ENCODE measurements at places on chromosomes 2 and 18.
A peak's percentile ranks its signal among the peaks of the same experiment; 100 is the strongest.

DNA sequence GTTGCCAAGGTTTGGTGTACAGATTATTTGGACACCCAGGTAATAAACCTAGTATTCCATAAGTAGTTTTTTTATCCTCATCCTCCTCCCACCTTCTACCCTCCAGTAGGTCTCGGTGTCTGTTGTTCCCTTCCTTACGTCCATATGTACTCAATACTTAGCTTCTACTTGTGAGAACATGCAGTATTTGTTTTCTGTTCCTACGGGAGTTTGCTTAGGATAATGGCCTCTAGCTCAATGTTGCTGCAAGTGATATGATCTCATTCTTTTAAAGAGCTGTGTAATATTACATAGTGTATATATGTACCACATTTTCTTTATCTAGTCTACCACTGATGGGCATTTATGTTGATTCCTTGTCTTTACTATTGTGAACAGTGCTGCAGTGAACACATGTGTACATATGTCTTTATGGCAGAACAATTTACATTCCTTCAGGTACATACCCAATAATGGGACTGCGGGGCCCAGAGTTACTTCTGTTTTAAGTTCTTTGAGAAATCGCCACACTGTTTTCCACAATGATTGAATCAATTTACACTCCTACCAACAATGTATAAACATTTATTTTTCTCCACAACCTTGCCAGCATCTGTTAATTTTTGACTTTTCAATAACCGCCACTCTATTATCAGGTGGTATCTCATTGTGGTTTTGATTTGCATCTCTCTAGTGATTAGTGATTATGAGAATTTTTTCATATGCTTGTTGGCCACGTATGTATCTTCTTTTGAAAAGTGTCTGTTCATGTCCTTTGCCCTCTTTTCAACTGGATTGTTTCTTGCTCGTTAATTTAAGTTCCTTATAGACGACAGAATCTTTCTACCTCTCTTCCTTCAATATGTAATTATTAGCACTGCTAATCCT, 88.0 kb downstream of the MEMO1 start:
- no peak for DNase-seq

GRCh38 chr2:43273529-43273928, 47.1 kb upstream of the ZFP36L2 start:
- DNase-seq: no peak

DNA sequence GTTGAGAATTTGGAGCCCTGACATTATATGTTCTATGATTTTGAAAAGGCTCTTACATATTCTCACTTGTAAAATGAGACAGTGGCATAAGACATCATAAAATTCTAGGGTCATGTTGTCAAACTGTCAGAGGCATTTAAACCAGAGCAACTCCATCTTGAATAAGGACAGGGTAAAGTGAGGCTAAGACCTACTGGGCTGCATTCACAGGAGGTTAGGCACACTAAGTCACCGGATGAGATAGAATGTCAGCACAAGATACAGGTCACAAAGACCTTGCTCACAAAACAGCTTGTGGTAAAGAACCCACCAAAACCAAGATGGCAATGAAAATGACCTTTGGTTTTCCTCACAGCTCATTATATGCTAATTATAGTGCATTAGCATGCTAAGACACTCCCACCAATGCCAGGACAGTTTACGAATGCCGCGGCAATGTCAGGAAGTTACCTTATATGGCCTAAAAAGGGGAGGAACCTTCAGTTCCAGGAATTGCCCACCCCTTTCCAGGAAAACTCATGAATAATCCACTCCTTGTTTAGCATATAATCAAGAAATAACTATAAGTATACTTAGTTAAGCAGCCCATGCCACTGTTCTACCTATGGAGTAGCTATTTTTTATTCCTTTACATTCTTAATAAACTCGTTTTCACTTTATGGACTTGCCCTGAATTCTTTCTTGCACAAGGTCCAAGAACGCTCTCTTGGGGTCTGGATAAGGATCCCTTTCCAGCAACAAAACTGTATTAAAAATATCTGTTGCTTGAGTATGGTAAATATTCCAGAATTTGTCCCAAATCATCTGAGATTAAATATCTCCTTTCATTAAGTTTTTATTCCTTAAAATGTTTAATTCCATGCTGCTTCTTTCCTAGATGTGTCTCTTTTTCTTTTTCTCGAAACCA, 406.4 kb downstream of the METTL4 start:
- DNase-seq: no peak

- no peak for DNase-seq
Observed at GRCh38 chr2:10162586-10163497, 40.3 kb downstream of the RRM2 start.

DNA sequence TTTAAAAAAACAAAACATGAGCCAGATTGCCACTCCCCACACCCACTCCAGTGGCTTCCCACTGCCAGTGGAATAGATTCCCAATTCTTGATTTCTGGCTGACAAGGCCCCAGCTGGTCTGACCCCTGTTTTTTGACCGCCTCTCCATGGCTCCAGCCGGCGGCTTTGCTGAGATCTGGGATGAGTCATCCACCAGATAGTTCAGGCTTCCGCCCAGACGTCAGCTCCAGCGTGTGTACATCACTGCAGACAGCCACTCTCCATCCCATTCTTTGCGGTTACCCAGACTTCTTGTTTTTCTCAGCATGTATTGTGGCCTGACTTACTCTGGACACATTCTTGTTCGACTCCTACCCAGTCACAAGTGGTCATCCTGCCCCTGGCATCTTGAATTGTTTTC, 227.9 kb downstream of the GBX2 start:
- DNase-seq: no peak

DNA sequence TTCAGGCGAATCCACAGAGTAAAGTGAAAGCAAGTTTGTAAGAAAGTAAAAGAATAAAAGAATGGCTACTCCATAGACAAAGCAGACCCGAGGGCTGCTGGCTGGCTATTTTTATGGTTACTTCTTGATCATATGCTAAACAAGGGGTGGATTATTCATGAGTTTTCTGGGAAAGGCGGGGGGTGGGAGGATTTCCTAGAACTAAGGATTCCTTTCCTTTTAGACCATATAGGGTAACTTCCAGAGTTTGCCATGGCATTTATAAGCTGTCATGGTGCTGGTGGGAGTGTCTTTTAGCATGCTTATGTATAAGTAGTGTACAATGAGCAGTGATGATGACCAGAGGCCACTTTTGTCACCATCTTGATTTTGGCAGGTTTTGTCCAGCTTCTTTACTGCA, 59.8 kb downstream of the SLC4A3 start:
- DNase-seq: no peak

DNA sequence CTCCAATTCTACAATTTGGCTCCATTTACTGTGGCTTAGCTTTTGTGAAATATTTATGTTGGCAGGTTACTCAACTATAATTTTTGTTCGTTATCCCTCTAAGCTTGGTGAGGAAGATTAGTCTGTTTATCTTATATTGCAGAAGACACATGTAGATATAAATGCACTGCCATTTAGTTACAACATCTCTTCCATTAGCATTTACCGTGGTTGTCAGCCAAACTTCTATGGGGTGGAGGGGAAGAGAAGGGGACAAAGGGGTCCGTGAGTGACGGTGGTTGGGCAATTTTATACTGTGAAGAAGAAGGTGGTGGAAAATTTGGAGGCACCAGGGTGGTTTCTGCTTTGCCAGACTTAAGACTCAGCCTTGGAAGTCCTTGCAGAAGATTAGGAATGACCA, 117.6 kb upstream of the CXCR4 start:
- DNase-seq: no peak

DNA sequence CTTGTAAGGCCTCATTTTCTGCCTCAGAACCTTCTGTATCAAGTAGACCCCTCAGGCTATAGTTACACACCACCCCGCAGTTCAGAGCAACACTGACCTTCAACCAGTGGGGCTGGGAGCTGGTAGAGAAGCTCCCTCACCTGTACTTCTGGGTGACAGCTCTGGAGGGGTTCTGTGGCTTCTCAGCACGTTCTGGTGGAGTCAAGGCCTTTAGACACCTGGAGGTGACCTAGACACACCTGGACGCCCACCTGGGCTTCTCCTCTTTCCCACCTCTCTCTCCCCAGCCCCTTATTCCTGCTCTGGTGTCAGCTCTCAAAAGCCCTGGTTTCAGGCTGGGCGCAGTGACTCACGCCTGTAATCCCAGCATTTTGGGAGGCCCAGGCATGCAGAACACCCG, 7.3 kb upstream of the CIB4 start:
- DNase-seq: no peak

DNA sequence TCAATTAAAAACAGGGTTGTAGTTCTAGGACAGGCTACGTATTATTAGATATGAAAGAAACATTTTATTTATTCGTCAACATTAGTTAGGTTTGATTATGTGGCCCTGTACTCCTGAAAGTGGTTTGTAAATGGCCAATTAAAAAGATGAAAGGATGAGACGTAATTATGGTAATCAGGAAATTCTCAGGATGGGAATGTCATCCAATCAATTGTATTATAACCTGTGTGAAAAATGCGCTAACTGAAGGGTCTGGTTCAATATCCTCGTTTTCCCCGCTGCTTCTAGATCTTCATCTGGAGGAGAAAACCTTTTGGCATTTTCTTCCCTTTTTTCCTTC, 5.6 kb upstream of the C18orf32 start:
- DNase-seq: no peak

DNA sequence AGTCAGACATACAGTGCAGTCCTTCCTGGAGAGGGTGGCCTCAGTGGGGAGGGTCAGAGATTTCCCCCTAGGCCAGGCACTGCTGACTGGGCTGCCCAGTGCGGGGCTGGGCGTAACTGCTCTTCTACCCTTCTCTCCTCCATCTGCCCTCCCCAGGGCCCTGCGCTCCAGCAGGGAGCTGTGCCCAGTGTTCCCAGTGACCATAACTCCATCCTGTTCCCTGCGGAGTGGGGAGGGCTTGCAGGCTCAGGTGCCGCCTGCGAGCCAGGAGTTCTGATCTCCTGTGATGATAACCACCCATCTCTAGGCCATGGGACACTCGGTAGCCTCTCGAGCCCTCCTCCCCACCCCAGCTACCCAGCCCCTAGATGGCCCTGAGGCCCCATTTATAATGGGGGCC, 107.6 kb downstream of the SMAD7 start:
- DNase-seq: no peak

DNA sequence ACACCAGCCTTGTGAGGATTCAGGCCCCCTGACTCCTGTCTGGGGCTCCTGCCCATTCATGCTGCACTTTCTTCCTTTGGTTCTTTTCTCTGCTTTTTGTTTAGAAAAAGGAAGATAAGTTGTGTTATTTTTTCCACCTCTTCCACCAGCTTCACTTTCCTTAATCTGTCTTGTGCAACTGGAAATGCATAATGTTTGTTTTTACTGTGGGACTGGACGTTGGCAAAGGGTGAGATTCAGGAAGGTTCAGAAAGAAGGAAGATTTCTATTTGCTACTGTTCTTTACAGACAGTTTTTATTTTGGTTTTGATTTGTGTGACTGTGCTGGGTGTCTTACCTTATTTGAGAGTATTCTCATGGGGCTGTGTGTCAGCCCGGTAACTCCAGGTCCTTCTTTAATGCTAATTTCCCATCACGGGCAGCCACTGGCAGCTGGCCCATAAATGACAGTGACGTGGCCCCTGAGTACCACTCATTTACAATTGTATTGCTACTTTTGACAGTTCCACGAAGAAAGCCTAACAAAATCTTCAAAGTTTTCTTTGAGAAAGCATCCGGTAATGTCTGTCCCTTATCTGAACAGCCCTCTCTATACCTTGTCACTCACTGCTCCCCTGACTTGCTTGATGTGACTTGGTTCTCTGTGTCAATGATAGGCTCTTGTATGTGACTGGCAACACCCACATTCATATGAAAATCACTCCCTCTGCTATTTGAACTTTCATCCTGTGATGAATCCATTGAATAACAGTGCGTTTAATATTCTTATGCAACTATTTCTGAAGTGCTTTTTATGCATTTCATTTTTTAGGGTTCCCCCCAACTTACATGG, 32.7 kb downstream of the RHBDD1 start:
- no peak for DNase-seq

GRCh38 chr2:168587307-168587706, 131.2 kb downstream of the CERS6 start:
- DNase-seq: no peak

DNA sequence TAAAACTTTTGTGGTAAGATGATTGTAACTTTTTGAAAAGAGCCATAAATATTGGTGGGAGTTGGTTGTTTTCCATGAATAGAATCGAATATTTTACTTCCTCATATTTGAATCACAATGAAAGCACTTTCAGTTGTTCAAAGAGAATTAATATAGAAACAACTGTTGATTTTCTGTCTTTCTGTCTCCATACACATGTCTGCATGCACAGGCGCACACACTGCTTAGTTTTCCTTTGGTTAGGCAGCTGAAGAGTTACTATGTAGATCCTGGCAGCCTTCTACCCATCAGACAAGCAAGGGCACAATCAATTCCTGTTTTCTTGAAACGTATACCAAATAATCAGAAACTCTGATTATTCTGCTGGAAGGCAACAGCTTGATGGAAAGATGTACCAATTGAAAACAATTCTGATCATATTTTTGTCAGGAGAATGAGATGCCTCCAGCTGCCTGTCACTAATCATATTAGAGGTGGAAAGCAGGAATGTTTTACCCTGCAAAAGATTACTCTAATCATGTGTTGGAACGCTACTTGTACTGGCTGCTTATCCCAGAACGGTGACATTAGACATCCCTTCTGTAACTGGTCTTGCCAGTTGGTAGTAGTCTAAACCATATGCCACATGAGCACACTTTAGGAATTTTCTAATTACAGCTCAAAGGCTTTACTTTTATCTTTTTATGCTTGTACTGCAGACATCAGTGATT, 24.0 kb downstream of the SPATS2L start:
- no peak for DNase-seq

GRCh38 chr18:50879302-50880118, 592 bp downstream of the ME2 start:
- peak; percentile 23 for DNase-seq

GRCh38 chr2:28155627-28156026, 237.0 kb upstream of the FOSL2 start:
- DNase-seq: no peak

GRCh38 chr2:36582538-36582937, 15.4 kb downstream of the FEZ2 start:
- DNase-seq: no peak

DNA sequence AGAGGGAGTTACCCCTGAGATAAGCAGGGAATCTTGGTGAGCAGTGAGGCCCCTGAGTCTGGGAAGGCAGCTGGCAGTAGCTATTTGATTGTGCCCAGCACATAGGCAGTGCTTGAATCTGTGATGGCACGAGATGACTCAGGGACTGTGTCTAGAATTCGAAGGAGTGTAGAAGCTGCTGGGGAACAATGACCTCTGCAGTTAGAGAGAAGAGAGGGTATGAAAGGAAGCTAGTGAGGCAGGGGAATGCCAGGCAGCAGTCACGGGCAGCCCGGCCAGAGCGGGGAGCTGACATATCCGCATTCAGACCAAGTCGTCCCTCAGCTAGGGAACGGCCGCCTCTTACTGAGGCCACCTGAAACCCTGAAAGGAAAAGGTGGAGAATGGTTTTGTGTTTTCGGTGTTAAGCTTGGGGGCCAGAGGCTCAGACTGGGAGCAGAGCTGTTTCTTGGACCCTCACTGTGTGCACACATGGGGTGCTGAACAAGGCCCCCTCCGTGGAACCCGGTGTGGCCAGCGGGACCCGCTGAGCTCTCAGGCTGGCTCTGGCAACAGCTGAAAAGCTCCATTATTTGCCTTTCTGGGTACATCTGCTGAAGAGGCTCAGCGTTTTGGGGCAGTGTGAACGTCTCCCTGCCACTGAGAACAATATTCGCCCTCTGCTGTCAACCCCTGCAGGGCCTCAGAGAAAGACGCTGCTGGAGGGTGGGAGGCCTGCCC, 32.9 kb downstream of the ARHGEF4 start:
- no peak for DNase-seq

GRCh38 chr2:127407661-127408003, 10.6 kb upstream of the PROC start:
- DNase-seq: no peak

- DNase-seq: no peak
Observed at GRCh38 chr2:103293067-103293741, 531.4 kb downstream of the TMEM182 start.
